ENCODE measurements at places on chromosomes 4 and X.

GRCh38 chrX:54615109-54615508 lies 85.1 kb downstream of the GNL3L start:
- no peak for DNase-seq

GRCh38 chr4:87758270-87758669 lies 41.1 kb upstream of the IBSP start:
- DNase-seq: peak; percentile 15

GRCh38 chr4:76108467-76109181 lies 34.1 kb downstream of the ART3 start:
- DNase-seq: peak; percentile 58

DNA sequence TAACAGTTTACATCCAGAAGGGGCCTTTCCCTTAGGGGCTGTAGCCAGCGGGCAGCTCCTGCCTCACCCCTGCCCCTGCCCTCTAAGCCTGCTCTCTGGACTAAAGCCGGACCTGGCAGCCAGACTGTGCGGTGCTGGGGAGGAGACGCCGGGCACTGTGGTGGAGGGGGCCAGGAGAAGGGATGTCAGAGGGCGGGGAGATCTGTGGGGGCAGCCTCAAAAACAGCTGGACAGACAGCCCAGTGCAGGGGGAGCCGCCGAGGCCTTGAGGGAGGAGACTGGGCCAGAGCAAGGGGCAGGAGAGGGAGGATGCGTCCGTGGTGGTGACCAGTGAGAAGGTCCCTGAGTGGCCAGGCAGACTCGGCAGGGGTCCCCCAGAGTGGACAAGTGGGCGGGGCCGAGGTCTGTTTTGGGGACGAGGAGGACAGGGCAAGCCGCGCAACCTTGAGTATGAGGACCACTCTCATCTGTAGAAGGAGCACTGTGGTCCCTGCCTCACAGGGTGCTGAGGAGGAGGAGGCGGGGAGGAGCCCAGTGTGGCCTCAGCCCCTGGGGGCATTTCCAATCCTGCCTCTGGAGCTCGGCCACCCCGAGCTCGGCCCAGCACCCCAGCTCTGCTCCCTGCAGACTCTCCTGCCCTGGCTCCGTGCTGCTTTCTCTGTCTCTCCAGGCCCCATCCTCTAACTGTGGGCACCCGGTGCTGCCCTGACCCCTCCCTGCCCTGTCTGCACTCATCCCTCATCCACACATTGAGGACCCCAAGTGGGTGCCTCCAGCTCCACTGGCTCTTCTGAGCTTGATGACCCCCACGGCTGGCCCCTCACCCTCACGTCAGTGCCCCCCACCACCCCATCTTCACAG lies 59.2 kb upstream of the NKX1-1 start:
- no peak for DNase-seq

DNA sequence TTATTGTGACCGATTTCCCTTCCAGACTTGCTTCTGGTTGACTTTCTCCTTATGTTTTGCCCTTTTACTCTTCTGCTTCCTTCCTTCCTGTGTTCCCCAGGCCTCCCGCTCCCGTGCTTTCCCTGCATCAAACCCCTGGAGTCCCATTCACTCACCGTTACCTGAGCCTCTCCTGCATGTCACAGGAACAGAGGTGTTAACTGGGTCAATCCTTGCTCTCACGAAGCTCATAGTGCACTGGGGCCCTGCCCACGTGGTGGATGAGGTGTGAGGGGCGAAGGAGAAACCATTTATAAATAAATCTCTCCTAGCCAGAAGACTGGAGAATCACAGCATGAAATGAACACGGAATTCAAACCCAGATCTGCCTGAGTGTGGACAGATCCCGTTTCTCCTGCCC lies 83.1 kb upstream of the MSX1 start:
- no peak for DNase-seq

DNA sequence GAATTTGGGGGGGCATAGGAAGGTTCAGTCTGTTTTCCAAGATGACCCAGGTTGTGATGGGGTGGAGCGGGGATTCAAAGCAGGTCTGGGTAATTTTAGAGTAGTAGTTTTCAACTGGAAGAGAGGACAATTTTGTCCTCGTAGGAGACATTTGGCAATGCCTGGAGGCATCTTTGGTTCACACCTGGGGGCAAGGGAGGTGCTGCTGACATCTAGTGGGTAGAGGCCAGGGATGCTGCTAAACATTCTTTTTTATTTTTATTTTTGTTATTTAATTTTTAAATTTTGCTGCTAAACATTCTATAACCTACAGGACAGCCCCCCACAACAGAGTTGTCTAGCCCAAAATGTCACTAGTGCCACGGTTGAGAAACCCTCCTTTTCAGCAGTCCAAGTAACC lies 1.9 kb downstream of the RAB9A start:
- peak; percentile 21 for DNase-seq

DNA sequence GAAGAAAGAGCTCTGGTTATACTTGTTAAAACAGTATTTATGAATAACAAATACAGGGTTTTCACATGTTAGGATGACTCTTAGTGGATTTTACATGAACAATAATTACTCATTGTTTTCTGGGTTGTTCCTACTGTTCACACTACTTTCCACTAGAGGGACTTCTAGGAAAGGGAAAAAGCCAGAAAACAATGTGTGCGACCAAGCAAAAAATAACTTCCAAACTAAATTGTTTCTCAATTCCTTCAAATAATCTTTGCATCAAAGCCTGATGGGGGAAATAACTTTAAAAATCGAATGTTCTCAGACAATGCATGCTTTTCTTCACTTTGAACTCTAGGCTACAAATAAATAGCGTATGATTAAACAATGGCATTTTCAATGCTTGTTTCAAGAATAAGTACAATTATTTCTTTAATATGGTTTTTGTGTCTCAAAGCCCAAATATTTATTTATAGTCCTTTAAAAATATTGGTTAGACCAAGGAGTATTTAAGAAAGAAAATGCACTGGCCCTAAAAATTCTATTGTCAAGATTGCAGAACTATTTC lies 72.1 kb upstream of the ETNPPL start:
- peak; percentile 75 for DNase-seq

GRCh38 chr4:3287972-3288570 lies 4.8 kb upstream of the RGS12 start:
- no peak for DNase-seq

GRCh38 chr4:13415068-13415785 lies 68.9 kb downstream of the RAB28 start:
- DNase-seq: no peak

DNA sequence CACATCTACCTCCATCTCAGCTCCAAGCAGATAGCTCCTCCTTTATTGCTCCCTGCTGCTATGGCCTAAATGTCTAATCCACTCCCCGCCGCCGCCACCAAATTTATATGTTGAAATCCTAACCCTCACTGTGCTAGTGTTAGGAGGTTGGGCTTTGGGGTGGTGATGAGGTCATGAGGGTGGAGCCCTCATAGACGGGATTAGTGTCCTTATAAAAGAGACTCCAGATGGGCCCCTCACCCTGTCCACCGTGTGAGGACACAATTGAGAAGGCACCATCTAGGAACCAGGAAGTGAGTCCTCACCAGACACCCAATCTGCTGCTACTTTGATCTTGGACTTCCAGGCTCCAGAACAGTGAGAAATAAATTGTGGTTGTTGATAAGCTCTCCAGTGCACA lies 13.6 kb upstream of the TBC1D14 start:
- DNase-seq: no peak

- no peak for DNase-seq
Measured at GRCh38 chr4:4672402-4672801, 130.6 kb upstream of the STX18 start.

DNA sequence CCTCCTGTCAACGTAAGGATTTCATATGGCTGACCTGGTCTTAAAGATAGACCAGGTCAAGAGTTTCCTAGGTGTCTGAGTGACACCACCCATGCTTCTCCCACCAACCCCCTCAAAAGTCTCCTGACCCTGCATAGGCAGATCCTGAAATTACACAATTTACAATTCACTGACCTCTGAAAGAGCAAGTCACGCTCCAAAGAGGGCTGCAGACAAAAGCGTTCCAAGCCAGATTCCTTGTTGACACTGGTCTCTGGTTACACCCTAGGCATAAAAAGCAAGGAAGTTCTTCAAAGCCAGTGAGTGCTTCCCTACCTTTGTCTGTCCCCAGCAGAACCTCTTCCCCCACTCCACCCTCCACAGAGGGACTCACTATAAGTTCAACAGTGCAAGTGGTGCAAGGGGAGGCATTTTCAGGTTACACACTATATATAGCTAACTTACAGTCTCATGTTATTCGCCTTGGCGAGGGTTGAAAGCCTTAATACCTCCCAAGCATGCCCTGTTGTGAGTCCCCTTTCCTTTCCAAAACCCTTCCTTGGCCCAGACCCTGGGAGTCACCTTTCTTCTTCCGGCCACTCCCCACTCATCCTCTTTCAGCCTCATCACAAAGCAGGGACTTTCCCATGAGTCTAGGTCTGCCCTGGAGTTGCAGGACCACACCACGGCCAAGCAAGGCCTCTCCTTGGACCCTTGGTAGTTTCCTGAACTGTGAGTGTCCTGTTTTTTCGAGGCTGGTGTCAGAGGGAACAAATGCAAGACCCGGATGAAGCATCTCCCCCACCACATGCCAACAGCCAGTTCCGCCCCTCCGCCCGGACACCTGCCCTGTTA lies 58.0 kb upstream of the KLF3 start:
- DNase-seq: no peak

All from fibroblast of mammary gland (primary cell).